ENCODE measurements at places on chromosomes 13 and 19.
A peak's percentile ranks its signal among the peaks of the same experiment; 100 is the strongest.

GRCh38 chr13:30576528-30576927 lies 41.2 kb upstream of the USPL1 start:
- DNase-seq, result peak; percentile 26

- peak; percentile 89 for DNase-seq
Measured at GRCh38 chr13:48233046-48233888, at the start of gene ITM2B. TSS of gene ITM2B (plus strand) at chr13:48233206. CDS start at chr13:48233361, 155 bp downstream.

GRCh38 chr19:32129141-32129540 lies 216.3 kb upstream of the ZNF507 start:
- no peak for DNase-seq

GRCh38 chr19:57560049-57560491 lies 407 bp upstream of the ZNF550 start:
- no peak for DNase-seq

GRCh38 chr13:41411522-41411921 lies 45.8 kb upstream of the RGCC start:
- DNase-seq, result peak; percentile 16

- no peak for DNase-seq
Measured at GRCh38 chr19:11209839-11210655, 12.7 kb upstream of the KANK2 start.

GRCh38 chr13:111076155-111077013 lies 38.7 kb upstream of the ARHGEF7 start:
- DNase-seq, result no peak

- DNase-seq, result no peak
Measured at GRCh38 chr19:11483366-11484111, 2.7 kb upstream of the ELAVL3 start.

- DNase-seq, result no peak
Measured at GRCh38 chr19:10252707-10253106, 693 bp downstream of the MRPL4 start.

- DNase-seq, result no peak
Measured at GRCh38 chr19:55465460-55466240, 1.1 kb upstream of the C19orf85 start.

DNA sequence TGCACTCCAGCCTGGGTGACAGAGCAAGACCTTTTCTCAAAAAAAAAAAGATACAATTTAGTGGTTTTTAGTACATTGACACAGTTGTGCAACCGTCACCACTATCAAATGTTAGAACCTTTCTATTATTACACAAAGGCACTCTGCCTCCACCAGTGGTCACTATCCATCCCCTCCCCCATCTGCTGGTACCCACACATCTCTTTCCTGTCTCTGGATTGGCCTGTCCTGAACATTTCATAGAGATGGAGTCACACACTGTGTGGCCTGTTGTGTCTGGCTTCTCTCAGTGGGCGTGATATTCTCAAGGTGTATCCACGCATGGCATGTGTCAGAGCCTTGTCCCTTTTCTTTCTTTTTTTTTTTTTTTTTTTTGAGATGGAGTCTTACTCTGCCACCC lies 11.2 kb downstream of the KDM4B start:
- no peak for DNase-seq

DNA sequence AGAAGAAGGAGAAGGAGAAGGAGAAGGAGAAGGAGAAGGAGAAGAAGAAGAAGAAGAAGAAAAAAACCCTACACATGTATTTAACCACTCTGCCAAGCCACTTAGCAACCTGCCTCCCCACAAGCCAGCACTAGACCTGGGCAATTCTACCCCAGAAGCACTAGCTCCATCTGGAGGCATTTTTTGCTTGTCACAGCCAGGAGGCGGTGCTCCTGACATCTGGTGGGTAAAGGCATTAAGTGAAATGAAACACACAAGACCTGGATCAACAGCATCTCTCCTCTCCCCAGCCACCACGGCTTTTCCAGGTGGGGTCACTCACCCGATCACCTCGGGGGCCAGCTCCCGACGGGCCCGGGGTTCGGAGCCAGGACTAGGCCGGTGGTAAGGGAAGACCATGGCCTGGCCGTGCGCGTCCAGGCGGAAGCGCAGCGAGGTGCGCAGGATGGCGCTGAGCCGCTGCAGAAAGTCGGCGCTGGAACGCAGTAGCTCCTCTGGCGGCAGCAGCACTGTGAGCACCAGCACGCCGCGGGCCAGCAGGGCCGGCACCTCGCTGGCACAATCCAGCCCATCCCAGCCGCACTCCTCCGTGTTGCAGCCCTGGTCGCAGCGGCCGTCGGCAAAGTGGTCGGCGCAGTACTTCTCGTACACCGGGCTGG lies 26.9 kb downstream of the NOTCH3 start:
- peak; percentile 86 for DNase-seq

- no peak for DNase-seq
Measured at GRCh38 chr19:5138606-5139582, 170.0 kb downstream of the KDM4B start.

GRCh38 chr19:34402074-34402600 lies 2.1 kb upstream of the PDCD2L start:
- no peak for DNase-seq

DNA sequence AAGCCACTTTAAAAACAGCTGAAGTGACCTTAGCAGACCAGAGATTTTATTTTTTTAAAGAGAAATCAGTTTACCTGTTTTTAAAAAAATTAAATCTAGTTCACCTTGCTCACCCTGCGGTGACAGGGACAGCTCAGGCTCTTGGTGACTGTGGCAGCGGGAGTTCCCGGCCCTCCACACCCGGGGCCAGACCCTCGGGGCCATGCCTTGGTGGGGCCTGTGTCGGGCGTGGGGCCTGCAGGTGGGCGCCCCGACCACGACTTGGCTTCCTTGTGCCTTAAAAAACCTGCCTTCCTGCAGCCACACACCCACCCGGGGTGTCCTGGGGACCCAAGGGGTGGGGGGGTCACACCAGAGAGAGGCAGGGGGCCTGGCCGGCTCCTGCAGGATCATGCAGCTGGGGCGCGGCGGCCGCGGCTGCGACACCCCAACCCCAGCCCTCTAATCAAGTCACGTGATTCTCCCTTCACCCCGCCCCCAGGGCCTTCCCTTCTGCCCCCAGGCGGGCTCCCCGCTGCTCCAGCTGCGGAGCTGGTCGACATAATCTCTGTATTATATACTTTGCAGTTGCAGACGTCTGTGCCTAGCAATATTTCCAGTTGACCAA lies 10.8 kb downstream of the PLPPR3 start:
- no peak for DNase-seq

DNA sequence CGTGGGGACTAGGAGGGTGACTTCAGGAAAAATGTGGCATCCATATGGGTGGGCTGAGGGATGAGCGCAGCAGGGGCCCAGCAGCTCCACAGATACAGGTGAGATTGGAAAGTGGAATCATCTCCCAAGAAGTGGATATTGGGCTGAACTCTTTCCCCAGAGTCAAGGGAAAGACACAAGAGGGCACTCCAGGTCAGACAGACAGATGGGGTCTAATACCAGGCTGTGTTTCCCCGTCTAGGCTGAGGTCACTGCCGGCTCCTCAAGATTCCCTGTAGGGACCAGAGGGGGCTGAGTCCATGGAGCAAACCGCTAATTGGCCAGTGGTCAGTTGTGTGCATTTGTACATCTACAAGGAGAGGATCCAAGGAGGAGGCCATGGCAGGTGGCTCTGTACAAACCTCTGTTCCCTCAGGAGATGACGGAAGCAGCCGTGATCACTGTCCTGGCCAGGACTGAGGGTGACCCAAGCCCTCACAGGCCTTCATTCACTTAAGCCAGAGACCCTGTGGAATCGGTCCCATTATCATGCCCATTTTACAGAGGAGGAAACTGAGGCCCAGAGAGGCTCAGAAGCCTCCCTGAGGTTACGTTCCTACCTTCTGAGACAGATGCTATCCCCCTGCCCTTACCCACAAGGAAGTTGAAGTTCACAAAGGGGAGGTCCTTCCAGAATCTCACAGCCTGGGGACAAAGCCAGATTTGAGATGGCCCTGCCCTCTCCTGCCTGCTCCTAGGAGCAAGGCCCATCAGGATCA lies 14.9 kb upstream of the IGLON5 start:
- DNase-seq, result peak; percentile 32

DNA sequence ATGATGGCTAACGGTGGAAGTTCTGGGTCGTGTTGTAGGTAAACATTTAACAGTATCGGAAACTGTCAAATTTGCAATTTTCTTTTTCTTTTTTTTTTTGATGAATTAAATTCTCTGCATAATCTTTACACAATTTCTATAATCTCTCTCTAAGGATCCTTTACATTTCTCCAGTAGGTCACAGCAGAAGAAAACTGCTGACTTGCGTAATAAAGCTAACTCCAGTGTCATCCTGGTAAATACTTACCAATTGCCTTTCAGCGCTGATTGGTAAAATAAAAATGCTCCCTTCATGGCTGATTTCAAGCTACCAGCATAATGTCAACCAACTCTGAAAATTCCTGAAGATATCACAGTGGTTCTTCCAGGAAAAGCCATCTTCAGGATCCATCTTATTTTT lies 510.5 kb upstream of the ATXN8OS start:
- no peak for DNase-seq

DNA sequence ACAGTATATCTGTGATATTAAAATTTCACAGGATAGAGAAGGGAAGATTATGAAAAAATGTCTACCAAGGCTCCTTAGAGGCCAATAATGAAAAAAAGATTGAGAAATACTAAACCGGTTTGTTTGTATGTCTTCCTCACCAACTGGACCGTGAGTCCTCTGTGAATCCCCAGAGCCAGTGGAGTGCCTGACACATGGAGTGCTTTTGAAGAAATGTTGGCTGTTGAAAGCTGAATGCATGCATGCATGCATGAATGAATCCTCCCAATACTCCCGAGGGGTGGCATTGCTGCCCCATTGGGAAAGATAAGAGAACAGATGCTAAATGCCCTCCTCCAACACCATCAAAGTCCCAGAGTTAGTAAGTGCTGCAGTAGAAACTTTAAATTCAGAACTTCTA lies 152.7 kb upstream of the SERP2 start:
- no peak for DNase-seq

DNA sequence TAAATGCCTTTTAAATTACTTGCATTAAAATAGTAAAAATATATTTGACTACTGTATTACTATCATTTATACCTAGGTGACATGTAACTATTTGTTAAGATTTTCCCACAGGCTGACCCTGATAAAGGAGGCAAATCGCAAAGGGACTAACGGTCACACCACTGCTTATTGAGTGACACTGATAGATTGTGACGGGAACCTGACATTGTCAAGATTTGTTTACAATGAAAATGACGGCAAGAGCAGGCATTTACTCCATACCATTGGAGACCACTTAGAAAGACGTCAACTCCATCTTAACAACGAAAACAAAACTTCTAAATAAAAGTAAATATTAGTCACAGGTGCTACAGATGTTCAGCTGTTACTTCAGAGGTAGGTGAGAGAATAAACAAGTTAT lies 289.0 kb downstream of the DACH1 start:
- no peak for DNase-seq

GRCh38 chr13:101817898-101818297 lies 365.4 kb downstream of the ITGBL1 start:
- no peak for DNase-seq

- peak; percentile 68 for DNase-seq
Measured at GRCh38 chr13:78596399-78596735, 7.0 kb downstream of the POU4F1 start.

- no peak for DNase-seq
Measured at GRCh38 chr13:48431987-48432615, 19.2 kb upstream of the LPAR6 start.

DNA sequence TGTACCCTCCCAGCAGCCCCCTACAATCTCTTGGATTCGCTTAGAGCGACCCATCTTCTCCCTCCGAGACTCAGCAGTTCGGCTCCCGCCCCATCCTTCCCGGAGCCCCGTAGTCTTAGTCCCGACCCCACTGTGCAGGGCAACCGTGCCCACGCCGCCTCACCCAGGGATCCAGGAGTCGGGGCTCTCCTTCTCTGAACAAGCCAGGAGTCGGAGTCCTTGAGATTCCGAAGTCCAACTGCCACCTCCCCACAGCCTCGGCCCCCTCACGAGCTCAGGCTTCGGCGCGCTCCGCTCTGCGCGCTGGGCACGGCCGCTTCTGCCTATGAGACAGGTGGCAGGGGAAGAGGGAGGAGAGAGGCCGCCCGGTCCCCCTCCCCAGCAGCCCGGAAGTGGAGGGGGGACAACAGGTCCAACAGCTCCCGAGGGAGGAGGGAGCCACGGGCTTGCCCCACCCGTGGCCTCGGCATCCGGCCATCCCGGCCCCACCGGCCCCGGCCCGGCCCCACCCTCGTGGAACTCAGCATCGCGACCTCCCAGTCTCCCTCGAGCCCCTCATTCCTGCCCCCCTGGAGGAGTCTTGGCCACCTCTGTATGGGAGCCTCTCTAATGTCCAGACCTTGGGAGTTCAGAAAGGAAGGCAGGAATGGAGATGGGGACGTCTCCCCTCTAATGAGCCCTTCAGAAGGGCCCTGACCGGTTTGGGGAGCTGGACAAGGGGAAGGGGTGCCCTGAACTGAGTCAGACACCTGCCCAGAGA lies at the start of gene PHLDB3:
Gene PHLDB3, minus strand, starts transcription at position 321 of the 760 bp plus-strand sequence. CDS start 628 bp downstream, outside the sequence.
- peak; percentile 62 for DNase-seq

DNA sequence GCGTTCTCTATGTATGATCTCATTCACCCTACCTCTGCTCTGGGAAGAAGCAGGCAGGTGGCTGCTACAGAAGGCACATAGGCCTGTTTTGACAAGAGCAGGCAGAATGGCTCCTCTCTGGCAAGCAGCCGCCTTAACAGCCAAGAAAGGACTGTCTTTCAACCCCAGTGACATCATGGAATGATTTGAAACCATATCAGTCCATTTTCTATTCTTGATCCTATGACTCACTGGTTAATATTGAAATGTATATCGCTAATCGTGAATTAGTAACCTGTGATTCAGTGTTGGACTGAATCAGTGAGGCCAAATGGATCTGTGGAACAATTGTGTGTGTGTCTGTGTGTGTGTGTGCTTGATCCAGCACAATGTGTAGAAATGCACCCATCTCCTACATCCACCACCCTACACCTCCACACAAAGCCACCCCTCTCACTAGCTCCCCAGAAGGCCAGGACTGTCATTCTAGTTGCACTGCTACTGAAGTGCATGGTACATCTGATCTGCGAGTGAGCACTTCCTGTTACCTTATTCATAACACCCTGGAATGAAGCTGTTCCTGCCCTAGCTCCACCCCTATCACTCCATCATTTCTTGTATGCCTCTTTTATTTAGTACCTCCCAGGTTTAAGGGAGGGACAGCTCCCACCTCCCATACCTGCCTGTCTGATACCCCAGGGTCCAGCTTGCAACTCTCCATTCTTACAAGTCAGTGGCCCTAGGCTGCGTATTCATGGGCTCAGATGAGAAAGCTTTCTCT lies 460.0 kb downstream of the FOXO1 start:
- DNase-seq, result no peak

GRCh38 chr19:49530708-49531107 lies 2.9 kb downstream of the RCN3 start:
- DNase-seq, result no peak

DNA sequence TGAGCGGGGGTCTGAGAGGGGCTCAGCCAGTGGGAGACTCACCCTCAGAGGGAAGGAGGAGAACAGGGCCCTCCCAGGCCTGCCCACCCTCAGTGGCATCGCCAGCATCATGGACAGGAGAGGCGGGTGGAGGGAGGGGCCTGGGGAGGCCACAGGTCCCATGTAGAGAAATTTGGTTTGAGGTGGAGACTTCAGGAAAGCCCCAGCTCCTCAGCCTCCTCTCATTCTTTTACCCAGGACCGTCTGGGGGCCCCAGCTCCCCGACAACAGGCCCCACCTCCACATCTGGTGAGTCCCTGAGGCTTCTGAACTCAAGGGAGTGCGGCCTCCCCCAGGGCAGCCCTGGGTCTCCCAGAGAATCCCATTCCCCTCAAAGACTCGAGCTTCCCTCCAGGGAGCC lies 3.1 kb downstream of the LILRB1 start:
- no peak for DNase-seq
